Lung (tissue), 17 donors: ENCODE measurements at places on chromosomes 7 and 10. TPM values are rescaled to one million over a fixed set of nuclear protein-coding genes. Genes with fewer than 3 reads are reported as not detected.

EPHB4 gene
- 64.2 TPM for total RNA-seq

DNTT gene
- total RNA-seq, result not detected

OR2A12 gene
- 0.06 TPM for total RNA-seq

KLLN gene
- total RNA-seq, result 1.1 TPM

CDC14C gene
- total RNA-seq, result not detected

HOXA7 gene
- total RNA-seq, result 2.2 TPM

CXCL12 gene
- total RNA-seq, result 91.4 TPM

TSPAN15 gene
- total RNA-seq, result 63.0 TPM

SLC37A3 gene
- total RNA-seq, result 31.3 TPM

PON1 gene
- 0.98 TPM for total RNA-seq

SLC13A1 gene
- not detected for total RNA-seq

C7orf57 gene
- total RNA-seq, result 14.5 TPM

ARHGAP22 gene
- total RNA-seq, result 4.9 TPM

CALHM2 gene
- 11.7 TPM for total RNA-seq

ADRB1 gene
- total RNA-seq, result 21.4 TPM

CHAT gene
- not detected for total RNA-seq

HMX2 gene
- not detected for total RNA-seq

DDC gene
- 2.1 TPM for total RNA-seq

MYL10 gene
- not detected for total RNA-seq

FFAR4 gene
- 4.7 TPM for total RNA-seq

SPDYE16 gene
- 0.28 TPM for total RNA-seq

ZNF503 gene
- total RNA-seq, result 37.8 TPM

CYP2C19 gene
- total RNA-seq, result 1.8 TPM

GBF1 gene
- total RNA-seq, result 48.5 TPM

PDE6C gene
- total RNA-seq, result not detected

ITPRID1 gene
- 2.4 TPM for total RNA-seq

ELFN1 gene
- total RNA-seq, result 1.1 TPM

INSYN2A gene
- total RNA-seq, result 0.15 TPM

SFRP4 gene
- 5.3 TPM for total RNA-seq
